ENCODE measurements at places on chromosomes 2 and 18.

GRCh38 chr2:163573652-163574051, 162.2 kb downstream of the FIGN start:
- DNase-seq: no peak

DNA sequence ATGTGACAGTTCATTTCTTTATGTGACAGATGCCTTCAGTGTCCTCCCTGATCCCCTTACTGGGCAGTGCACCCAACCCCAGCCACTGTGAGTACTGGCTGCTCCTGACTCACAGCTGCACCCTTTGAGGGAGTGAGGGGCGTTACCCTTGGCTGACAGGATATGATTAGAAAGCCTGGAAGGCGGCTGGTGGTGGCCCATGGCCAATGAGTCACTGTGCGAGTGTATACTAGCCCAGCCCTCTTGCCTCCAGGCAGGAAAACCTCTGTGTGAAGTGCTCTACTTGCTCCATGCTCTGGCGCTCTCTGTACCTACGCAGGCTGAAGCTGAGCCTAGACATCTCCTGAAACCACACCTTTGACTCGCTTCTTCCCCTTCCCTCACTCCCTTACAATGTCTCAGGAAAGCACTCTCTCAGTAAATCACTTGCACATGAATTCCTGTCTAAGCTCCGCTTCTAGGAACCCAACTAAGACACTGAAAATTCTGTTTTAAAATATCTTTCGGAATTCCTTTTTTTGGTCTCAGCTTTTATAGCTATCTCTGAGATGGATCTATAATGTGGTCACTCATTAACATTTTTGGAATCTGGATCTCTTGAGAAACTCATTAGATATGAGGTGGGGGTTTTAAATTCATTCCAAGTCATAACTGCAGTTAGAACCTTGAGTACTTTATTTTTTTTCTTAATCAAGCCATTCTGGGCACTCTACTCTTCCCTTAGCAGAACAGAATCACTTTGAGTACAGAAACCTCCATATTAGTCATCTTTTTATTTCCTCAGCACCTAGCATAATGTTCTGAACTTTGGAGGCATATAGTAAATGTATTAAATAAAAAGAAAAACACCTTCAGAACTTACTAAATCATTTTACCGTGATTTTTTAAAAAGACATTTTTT, 25.3 kb upstream of the STAM2 start:
- DNase-seq: no peak

- DNase-seq: no peak
Observed at GRCh38 chr2:136067897-136068580, 49.9 kb downstream of the CXCR4 start.

DNA sequence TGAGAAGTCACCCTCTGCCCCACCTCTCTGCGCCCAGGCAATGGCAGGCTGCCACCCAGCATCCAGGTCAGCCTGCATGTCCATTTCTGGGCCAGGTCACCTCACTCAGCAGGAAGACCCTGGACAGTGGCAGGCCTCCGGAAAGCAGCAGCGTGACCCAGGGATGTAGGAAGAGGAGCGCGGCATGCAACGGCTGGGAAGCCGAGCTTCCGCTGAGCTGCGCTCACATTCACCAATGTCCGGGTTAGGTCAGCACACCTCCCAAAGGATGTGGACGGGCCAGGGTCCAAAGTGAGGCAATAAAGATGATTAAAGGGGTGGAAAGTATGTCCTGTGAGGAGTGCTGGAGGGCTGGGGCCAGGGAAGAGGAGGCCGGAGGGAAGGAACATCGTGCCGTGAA, 174.5 kb downstream of the CTIF start:
- DNase-seq: no peak

GRCh38 chr2:217063238-217063755, 203.4 kb upstream of the TNP1 start:
- DNase-seq: no peak

GRCh38 chr18:35143622-35144596, 96.9 kb upstream of the ZNF397 start:
- DNase-seq: peak; percentile 27

GRCh38 chr2:196697825-196698224, 58.3 kb downstream of the CCDC150 start:
- no peak for DNase-seq

DNA sequence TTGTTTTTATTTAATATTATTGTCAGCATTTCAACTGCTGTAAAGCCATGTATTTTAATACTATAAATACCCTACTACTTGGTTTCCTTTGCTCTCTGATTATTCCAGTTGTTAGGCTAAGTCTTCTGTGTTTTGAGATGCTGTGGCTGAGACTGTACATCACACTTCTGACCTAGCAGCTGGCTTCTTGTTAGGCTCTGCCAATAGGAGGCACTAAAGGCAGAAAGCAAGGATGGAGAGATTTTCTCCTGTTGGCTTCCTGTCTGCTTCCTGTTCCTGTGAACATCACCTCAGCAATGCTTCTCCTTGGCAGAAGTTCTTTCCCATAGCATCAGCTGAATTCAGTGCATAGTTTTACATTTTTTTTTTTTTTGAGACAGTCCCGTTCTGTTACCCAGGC, 68.3 kb upstream of the YPEL5 start:
- DNase-seq: no peak

DNA sequence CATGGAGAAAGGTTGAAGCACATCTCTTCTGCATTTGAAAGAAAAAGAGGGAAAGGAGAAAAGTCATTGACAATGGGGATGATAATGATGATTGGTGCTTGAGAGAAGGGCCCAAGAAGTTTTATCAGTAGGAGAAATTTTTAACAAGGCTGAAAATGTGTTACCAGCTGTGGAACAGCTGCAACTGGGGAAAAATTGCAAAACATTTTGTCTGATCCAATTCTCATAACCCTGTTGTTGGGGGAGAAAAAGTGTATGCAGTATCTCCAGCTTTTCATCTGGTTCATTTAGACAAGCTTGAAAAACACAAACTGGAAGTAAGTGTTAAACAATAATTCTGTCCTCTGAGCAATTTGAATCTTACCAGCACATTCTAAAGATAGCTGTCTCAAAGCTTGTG, 92.7 kb downstream of the CSRNP3 start:
- no peak for DNase-seq

GRCh38 chr2:20577495-20578235, 73.2 kb downstream of the HS1BP3 start:
- no peak for DNase-seq

GRCh38 chr2:37589298-37589697, 82.1 kb downstream of the CDC42EP3 start:
- DNase-seq: no peak

GRCh38 chr2:16330012-16330411, 335.6 kb downstream of the CYRIA start:
- DNase-seq: peak; percentile 32

- DNase-seq: no peak
Observed at GRCh38 chr18:39435209-39435608, 1869.6 kb upstream of the CELF4 start.

DNA sequence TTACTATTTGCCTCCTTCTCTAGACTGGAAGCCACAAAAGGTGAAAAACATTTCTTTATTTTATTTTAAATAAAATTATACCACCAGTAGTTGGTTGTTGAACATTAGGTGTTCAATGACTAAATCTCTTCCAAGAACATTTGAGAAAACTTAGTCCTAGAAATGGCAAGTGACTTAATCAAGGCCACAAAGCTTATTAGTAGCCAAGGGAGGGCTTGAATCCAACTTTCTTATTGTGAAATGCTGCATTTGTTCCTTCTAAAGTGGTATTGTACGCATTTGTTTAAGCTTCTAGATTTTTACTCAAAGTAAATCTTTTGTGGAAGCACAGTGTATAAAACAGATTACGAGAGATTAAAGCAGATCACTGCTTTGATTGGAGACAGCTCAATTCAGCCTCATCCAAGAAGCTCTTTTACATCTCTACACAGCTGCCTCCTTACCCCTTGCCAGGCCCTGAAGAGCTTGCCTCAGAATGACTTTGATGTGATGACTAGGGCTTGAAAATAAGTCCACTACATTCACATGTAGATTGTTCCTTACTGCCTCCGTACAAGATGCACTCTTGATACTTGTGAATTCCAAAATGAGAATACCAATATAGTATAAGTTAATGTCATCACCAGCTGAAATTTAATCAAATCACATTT, 244.8 kb downstream of the XIRP2 start:
- no peak for DNase-seq

GRCh38 chr2:7701791-7702190, 784.6 kb downstream of the RNF144A start:
- no peak for DNase-seq

- no peak for DNase-seq
Observed at GRCh38 chr18:3246635-3247239, 864 bp upstream of the MYL12A start.

GRCh38 chr2:28358668-28359201, 33.9 kb upstream of the FOSL2 start:
- no peak for DNase-seq

DNA sequence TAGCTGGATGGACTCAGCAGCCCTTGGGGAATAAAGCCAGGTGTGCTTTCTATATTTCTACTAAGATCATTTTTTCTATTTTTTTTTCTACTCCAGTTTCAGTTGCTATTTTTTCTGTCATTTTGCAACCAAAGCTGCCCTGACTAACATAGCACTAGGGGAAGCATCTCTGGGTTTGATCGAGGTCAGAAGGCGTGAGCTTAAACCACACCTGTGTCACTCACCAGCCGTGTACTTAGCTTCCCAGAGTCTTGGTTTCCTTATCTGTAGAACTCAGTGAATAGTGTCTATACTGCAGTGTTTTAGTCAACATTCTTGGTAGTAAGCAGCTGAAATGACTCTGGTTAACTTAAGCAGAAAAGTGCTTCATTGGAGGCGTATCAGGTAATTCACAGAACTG, 489.6 kb upstream of the SPRED2 start:
- no peak for DNase-seq

DNA sequence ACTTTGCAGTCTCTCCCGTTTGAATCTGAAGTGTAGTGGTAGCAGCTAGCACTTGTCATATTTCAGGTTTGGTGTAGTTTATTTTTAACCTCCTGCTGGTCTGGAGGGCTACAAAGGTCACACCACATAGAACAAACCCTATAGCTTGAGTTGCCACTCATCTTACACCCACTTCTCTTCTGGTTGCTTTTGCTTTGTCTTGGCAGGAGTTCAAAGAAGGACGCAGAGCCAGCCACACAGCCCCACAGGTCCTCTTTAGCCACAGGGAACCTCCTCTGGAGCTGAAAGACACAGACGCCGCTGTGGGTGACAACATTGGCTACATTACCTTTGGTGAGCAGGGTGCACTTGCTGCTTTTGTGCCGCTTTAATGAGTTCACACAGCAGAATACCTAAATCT, 15.6 kb upstream of the GPBAR1 start:
- no peak for DNase-seq

- no peak for DNase-seq
Observed at GRCh38 chr2:189506514-189506976, 65.3 kb downstream of the WDR75 start.

- no peak for DNase-seq
Observed at GRCh38 chr18:22709288-22710060, 223.7 kb upstream of the RBBP8 start.

- no peak for DNase-seq
Observed at GRCh38 chr2:77095096-77095495, 427.1 kb downstream of the LRRTM4 start.

DNA sequence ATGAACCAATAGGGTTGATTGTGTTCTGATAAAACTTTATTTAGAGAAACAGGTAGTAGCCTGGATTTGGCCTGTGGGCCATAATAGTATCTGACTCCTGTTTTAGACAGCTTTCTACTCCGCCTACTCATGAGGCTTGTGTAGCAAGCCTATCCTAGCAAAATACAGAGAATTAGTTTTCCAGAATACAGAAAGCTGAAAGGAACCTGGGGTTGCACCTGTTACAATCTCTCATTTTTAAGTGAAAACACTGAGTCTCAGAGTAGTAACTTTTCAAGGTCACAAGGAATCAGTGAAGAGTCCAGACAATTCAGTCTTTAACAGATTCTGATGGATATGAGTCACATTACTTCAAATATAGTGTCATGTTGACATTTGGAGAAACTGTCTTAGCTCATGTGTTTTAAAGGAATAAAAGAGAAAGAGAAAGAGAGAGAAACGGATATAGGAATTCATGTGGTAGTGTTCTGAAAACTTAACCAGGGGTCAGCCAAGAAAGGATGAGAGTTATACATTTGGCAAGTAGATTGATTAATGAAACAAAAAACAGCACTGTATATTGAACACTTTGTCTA, 17.0 kb downstream of the ARHGAP28 start:
- no peak for DNase-seq

GRCh38 chr2:102801098-102801718, 39.4 kb downstream of the TMEM182 start:
- DNase-seq: no peak

DNA sequence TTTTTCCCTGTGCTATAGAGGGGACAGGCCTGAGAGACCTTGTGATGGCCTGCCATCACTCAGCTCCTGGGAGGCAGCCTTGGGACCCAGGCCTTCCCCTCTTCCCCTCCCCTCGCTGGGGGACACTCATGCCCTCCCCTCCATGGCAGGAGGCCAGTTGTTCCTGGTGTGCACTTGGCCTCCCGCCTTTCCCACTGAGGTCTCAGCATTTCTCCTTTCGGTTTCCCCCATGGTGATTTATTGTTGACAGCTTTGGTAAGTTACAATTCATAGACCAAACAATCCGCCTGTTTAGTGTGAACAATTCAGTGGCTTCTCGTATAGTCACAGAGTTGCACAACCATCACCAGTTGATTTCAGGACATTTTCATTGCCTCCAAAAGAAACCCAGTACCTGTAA, 10.2 kb upstream of the CNDP1 start:
- no peak for DNase-seq

DNA sequence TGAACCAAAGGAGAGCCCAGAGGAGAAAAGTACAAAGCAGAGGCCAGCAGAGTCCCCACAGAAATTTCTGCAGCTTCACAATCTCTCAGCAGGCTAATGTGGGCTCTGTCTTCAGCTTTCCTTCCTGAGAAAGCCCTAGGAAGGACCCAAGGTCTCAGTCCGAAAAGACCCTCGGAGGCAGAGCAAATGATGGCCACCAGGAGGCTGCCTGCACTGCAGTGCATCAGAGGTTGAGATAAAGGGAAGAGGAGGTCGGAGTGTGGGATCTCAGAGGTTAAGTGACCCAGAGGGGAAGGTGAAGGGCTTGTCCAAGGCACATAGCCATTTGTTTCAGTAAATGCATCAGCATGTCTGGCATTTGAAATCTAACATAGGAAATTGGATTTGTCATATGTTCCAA, 299.1 kb upstream of the SLC14A2 start:
- DNase-seq: no peak

DNA sequence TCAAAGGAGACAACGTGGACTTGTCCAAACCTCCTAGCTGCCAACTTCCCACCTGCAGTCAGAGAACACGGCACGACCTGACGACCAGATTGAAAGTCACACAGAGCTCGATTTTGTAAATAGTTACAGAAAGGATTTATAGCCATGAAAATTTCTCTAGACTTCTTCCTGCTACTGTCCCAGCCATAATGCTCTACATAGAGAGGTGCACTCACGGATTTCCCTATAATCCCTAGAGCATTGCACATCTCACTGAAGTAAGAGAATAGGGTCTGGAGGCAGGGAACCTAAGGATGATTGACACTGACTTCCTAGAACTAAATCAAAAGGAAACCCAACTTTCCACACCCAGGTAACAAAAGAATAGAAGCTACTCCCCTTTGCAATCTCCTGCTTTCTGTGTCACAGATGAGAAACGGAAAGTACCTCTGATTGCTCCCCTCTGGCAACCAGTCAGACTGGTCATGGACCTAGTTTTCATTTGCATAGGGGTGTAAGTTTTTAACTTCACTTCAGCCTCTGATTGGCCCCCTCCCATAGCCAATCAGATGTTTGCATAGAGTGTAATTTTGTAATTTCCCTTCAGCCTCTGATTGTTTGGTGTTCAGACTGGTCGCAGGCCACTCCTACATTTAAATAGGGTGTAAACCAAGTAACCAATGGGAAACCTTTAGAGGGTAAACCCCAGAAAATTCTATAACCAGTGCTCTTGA, 58.6 kb upstream of the FBXO11 start:
- no peak for DNase-seq

GRCh38 chr18:79522451-79523205, 126.9 kb downstream of the NFATC1 start:
- no peak for DNase-seq

All from nephron progenitor cell (in vitro differentiated cells).